Stomach (tissue), 19 donors: ENCODE measurements at places on chromosomes 6 and 20. TPM values are rescaled to one million over a fixed set of nuclear protein-coding genes. Genes with fewer than 3 reads are reported as not detected.

The TAPBP gene
- total RNA-seq: 29.0 TPM

The SLC35F1 gene
- under 0.01 TPM for total RNA-seq

The CALHM6 gene
- not detected for total RNA-seq

The PRPH2 gene
- 0.43 TPM for total RNA-seq

GRCh38 chr20:3165473-3166337, 6.0 kb upstream of the FASTKD5 start:
- H3K4me3 ChIP-seq: no peak overlapping the region
- no peaks in the 10 kb centered on the region for H3K36me3 ChIP-seq
- no peak for DNase-seq
- H3K4me1 ChIP-seq: peaks cover 35% of the 10 kb centered on the region

DNA sequence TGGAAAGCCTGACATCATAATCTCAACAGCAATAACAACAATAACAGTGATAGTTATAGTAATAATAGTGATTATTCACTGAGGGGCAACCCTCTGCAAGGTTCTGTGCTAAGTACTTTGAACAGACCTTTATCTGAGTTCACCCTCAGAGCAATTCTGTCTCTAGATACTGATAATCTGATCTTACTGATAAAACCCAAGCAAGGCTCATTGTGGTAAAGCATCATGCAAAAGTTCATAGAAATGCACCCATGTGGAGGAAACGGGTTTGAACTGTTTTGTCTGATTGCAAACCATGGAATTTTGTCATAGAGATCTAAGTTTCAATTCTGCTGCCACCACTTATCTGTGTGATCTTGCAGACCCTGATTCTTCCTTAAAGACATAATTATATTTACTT, 1.3 kb upstream of the KIAA0408 start:
- H3K27ac ChIP-seq: no peak overlapping the region
- H3K36me3 ChIP-seq: no peaks in the 10 kb centered on the region
- H3K4me1 ChIP-seq: peaks cover 10% of the 10 kb centered on the region
- no peaks in the 10 kb centered on the region for H3K27me3 ChIP-seq

DNA sequence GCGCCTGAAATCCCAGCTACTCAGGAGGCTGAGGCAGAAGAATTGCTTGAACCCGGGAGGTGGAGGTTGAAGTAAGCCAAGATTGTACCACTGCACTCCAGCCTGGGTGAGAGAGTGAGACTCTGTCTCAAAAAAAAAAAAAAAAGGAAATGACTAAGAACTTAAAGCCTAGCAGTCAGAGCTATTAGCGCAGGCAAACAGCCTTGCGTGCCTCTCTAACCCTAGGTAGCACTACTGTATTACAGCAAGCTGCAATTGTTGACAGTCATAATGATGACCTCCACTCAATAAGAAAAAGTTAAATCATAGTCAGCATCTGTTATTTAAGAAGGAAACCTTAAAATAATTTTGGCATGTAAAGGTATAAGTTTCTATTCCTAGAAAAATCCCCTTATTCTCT, 14.4 kb downstream of the GSS start:
- DNase-seq: no peak
- H3K4me3 ChIP-seq: no peak overlapping the region
- H3K27ac ChIP-seq: no peak overlapping the region
- peaks cover 21% of the 10 kb centered on the region for H3K36me3 ChIP-seq
- H3K4me1 ChIP-seq: peaks cover 42% of the 10 kb centered on the region

DNA sequence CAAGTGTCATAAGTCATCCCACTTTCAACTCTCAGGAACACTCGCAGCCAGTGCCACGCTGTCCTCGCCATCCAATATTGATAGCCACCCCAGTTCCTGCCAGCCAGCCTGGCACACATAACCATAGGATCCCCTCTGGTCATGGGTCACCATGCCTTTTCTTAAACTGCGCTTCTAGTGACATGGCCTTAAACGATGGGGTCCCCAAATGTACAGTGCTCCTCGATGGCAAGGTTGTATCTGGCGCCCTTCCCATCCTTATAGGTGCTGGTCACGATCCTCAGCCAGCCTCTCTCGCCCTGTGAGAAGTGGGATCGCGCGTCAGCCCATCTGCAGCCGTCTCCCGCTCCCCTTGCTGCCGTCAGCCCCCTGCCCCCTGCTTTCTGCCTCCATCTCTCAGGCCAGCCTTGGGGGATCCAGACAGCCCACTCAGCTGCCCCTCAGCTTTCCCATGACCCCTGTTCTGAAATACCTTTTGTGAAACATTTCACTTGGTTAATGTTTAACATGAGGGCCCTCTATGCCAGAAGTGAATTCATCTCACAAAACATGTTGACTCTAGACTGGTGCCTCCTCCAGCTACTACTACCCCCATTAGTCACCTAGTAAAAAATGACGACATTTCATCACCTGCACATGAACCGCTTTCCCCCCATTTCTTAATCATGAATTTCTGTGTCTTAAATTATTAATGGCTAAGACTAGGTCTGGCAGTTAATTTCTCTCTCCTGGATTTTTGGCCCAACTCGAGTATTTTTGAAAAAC, 11.4 kb downstream of the CTSZ start:
- peak; percentile 82 for DNase-seq
- peak overlapping the region; percentile 38 for H3K27ac ChIP-seq
- H3K36me3 ChIP-seq: peaks cover 99% of the 10 kb centered on the region
- H3K4me1 ChIP-seq: peaks cover 11% of the 10 kb centered on the region
- no peaks in the 10 kb centered on the region for H3K27me3 ChIP-seq
- no peak overlapping the region for H3K4me3 ChIP-seq

DNA sequence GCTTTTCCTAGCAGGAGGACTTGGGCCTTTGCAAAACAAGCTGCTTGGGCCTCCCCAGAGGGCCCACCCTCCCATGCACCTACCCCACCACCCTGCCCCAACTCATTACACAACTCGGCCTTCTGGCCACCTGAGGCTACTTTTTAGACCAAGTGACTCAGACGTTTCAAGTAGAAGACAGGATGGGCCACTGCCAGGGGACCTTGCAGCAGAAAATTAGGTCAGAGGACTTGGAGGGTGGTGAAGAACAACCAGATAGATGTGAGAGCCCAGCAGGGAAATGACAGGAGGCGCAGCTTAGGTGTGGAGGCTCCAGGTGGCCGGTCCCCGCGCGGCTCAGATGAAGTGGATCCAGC, 1.4 kb downstream of the PPP1R3D start:
- H3K4me3 ChIP-seq: peak overlapping the region; percentile 78
- H3K4me1 ChIP-seq: peaks cover 62% of the 10 kb centered on the region
- peak overlapping the region; percentile 1 for H3K27ac ChIP-seq
- DNase-seq: no peak
- H3K27me3 ChIP-seq: no peaks in the 10 kb centered on the region
- H3K36me3 ChIP-seq: peaks cover 15% of the 10 kb centered on the region

DNA sequence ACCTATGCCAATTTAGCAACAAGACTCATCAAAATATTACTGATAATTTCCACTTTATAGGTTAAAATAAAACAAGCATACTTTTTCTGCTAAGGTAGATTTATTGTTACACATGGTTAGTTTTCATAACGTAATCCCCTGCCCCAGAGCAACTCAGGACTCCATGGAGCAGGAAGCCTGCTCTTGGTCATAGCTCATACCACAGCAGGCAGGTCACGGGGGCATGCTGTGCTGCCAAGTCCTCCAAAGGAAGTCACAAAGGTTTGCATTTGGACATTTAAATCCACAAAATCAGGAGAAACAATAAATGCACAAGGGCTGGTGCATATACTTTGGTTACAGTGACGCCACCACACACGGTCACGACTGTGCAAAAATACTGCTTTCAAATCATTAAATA, 12.5 kb downstream of the GZF1 start:
- H3K4me1 ChIP-seq: no peaks in the 10 kb centered on the region
- H3K36me3 ChIP-seq: peaks cover 96% of the 10 kb centered on the region
- no peak for DNase-seq
- no peak overlapping the region for H3K4me3 ChIP-seq
- H3K27ac ChIP-seq: no peak overlapping the region

DNA sequence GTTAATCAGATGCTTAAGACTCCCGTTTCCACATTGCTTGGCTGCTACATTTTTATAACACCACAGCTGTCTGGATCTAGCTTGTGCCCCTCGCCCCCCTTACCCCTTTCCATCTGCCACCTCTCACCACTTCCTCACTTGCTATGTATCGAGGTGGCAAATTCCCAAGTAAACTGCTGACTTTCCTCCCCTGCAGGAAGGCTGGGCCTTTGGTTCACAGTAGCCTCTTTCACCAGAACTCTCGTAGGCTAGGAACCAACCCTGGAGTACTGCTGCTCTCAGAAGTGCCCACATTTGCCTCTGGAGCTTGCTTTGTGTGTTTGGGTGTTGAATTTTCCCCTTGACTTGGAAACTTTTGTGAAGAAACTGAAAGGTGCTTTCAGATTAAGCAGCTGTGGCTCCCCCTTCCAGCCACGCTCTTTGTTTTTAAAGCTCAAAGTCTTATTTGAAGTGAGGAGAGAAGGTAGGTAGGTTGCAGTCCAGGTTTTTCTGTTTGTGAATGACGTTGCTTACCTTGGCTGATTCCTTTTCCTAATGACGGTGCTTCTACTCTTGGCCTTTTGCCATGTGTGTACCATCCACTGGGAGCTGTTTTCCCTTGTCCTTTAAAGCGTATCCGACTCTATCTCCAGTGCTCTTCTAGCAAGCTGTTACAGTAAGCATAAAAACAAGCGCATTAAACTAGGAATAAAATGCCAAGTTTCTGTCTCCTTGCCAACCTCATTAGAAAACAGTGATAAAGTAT, 90.4 kb downstream of the CARMIL1 start:
- H3K36me3 ChIP-seq: no peaks in the 10 kb centered on the region
- H3K4me1 ChIP-seq: peaks cover 26% of the 10 kb centered on the region
- peak overlapping the region; percentile 80 for H3K27ac ChIP-seq
- no peaks in the 10 kb centered on the region for H3K27me3 ChIP-seq
- DNase-seq: peak; percentile 77
- no peak overlapping the region for H3K4me3 ChIP-seq

- H3K27ac ChIP-seq: peak overlapping the region; percentile 76
- peak; percentile 38 for DNase-seq
- peaks cover 4% of the 10 kb centered on the region for H3K27me3 ChIP-seq
- H3K4me1 ChIP-seq: peaks cover 31% of the 10 kb centered on the region
Measured at GRCh38 chr6:168441434-168442391, 729 bp downstream of the SMOC2 start.

DNA sequence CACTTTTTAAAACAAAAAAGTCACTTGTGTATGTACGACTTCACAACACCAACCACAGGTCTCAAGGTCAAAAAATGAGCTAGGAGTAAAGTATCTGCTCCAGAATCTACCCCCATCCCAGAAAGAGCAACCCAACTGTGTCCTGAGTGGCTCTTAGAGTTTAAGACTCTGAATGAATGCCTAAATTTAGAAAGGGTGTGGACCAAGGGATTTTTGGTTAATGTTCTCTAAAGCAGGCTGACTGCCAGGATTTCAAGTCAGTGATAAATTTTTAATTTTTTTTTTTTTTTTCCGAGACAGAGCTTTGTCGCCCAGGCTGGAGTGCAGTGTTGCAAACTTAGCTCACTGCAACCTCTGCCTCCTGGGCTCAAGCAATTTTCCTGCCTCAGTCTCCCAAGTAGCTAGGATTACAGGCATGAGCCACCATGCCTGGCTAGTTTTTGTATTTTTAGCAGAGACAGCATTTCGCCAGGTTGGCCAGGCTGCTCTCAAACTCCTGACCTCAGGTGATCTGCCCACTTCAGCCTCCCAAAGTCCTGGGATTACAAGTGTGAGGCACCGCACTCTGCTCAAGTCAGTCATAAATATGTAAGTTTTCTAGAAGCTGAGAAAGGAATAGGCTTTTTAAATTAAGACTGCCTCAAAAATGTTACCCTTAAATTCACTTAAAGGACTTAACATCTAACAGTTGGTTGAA, 20.2 kb downstream of the STAU1 start:
- H3K27me3 ChIP-seq: no peaks in the 10 kb centered on the region
- no peak overlapping the region for H3K4me3 ChIP-seq
- peaks cover 51% of the 10 kb centered on the region for H3K4me1 ChIP-seq
- H3K27ac ChIP-seq: peak overlapping the region; percentile 33
- peaks cover 41% of the 10 kb centered on the region for H3K36me3 ChIP-seq

DNA sequence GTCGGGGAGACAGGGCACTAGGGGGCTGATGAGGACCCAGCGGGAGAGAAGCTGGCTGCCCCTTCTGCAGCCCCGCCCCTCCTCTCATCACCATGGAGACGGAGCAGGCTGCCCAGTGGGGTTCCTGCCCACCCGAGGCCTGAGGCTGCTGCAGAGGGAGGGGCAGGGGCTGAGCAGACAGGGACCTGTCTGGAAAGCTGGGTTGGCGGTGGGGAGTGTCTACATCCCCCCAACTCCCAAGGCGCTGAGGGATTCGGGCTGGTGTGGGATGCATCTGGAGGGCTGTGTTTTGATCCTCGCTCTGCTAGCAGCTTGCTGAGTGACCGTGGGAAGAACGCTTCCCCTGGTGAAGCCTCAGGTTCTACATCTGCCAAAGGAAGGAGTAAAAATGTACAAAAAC, 1.2 kb upstream of the BPI start:
- H3K4me1 ChIP-seq: peaks cover 19% of the 10 kb centered on the region
- H3K36me3 ChIP-seq: no peaks in the 10 kb centered on the region
- H3K27ac ChIP-seq: no peak overlapping the region
- DNase-seq: no peak
- H3K27me3 ChIP-seq: peaks cover 4% of the 10 kb centered on the region

- H3K4me3 ChIP-seq: no peak overlapping the region
- H3K4me1 ChIP-seq: no peaks in the 10 kb centered on the region
- H3K27me3 ChIP-seq: peaks cover 14% of the 10 kb centered on the region
- H3K36me3 ChIP-seq: no peaks in the 10 kb centered on the region
- H3K27ac ChIP-seq: no peak overlapping the region
Measured at GRCh38 chr20:57220337-57221145, 45.9 kb downstream of the BMP7 start.

GRCh38 chr20:44861531-44862006, 23.9 kb upstream of the YWHAB start:
- no peak overlapping the region for H3K4me3 ChIP-seq
- H3K27ac ChIP-seq: peak overlapping the region; percentile 63
- H3K36me3 ChIP-seq: no peaks in the 10 kb centered on the region
- no peaks in the 10 kb centered on the region for H3K27me3 ChIP-seq
- DNase-seq: peak; percentile 31
- peaks cover 35% of the 10 kb centered on the region for H3K4me1 ChIP-seq

GRCh38 chr6:129191235-129191634, 308.3 kb downstream of the LAMA2 start:
- no peak for DNase-seq
- H3K27ac ChIP-seq: no peak overlapping the region
- H3K27me3 ChIP-seq: no peaks in the 10 kb centered on the region
- H3K36me3 ChIP-seq: peaks cover 15% of the 10 kb centered on the region

GRCh38 chr6:111784433-111784832, 88.8 kb downstream of the FYN start:
- no peak for DNase-seq
- no peak overlapping the region for H3K4me3 ChIP-seq
- no peak overlapping the region for H3K27ac ChIP-seq

DNA sequence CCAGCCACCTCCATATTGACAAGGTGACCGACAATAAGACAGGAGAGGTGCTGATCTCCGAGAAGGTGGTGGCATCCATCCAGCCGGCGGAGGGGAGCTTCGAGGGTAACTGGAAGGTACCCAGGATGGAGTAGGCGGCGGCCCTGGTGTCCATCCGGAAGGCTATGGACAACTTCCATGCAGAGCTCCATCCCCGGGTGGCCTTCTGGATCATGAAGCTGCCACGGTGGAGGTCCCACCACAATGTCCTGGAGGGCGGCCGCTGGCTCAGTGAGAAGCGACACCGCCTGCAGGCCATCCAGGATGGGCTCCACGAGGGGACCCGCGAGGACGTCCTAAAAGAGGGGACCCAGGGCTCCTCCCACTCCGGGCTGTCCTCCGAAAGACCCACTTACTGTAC, 17.0 kb downstream of the DEFB115 start:
- no peak overlapping the region for H3K27ac ChIP-seq
- no peak for DNase-seq
- H3K36me3 ChIP-seq: no peaks in the 10 kb centered on the region
- no peak overlapping the region for H3K4me3 ChIP-seq
- H3K27me3 ChIP-seq: no peaks in the 10 kb centered on the region
